Effector memory CD8-positive, alpha-beta T cell (primary cell): ENCODE measurements at places on chromosomes 5 and 9.
A peak's percentile ranks its signal among the peaks of the same experiment; 100 is the strongest.

- no peak overlapping the region for H3K27ac ChIP-seq
- no peak overlapping the region for H3K4me3 ChIP-seq
- no peak for DNase-seq
- no peaks in the 10 kb centered on the region for H3K27me3 ChIP-seq
- H3K4me1 ChIP-seq: no peaks in the 10 kb centered on the region
Observed at GRCh38 chr9:134204991-134205578, 40.7 kb upstream of the RNU6ATAC start.

GRCh38 chr5:38938424-38938823 is 92.6 kb downstream of the OSMR start:
- H3K4me1 ChIP-seq: no peaks in the 10 kb centered on the region
- no peak for DNase-seq
- H3K36me3 ChIP-seq: peaks cover 48% of the 10 kb centered on the region
- H3K4me3 ChIP-seq: no peak overlapping the region
- no peaks in the 10 kb centered on the region for H3K27me3 ChIP-seq
- H3K27ac ChIP-seq: no peak overlapping the region

- H3K27ac ChIP-seq: no peak overlapping the region
- H3K27me3 ChIP-seq: peaks cover 9% of the 10 kb centered on the region
- peak overlapping the region; percentile 37 for H3K4me3 ChIP-seq
- peaks cover 3% of the 10 kb centered on the region for H3K36me3 ChIP-seq
- H3K4me1 ChIP-seq: peaks cover 4% of the 10 kb centered on the region
Observed at GRCh38 chr5:179166171-179166885, 106.2 kb downstream of the ZNF354C start.

DNA sequence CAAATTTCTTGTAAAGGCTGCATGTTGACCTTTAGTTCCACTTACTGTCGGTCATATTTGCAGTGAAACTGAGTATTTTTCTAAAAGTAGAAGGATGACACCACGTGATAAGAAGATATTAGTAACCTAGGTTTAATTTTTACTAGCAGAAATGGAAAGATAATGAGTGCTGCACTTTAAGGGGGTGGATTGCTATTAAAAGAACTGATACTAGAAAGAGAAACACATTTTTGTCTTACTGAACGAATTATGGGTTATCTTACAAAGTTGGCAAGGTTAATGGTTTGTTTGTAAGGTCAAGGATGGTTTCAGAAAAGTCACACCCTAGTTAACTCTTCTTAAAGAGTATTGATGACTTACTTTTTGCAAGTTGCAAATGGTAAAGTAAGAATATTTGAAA is 2.4 kb downstream of the MACIR start:
- no peak for DNase-seq
- H3K27ac ChIP-seq: no peak overlapping the region
- peaks cover 15% of the 10 kb centered on the region for H3K4me1 ChIP-seq

DNA sequence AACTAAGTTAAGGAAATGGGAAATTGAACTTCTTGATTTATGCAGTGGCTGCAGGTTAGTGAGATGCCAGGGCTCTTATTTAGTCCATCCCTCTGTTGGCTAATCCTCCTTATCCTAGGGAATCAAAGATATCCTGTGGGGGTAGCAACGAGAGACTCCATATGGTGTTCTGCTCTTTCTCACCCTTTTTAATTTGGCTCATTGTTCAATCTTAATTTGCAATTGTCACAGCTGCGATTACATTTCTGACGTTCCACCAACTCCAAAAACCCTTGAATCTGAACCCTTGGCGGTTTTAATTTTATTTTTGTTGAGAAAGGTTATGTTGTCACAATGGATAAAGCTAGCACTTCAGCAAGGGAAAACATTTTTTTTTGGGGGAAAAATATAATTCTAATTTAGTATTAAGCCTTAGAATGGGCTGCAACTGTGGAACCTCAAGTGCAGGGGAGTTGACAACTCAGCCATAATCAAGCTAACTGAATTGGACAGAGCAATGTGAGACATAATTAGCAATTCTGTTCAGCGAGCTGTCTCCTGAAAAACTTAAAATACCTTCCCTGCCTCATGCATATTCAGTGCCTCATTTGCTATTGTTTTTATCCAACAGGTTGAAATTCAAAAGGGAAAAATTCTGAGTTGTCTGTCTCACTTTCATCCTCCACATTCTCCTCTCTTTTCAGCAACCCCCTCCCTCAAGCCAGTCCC is 91.3 kb downstream of the MAT2B start:
- no peaks in the 10 kb centered on the region for H3K36me3 ChIP-seq
- H3K4me1 ChIP-seq: no peaks in the 10 kb centered on the region
- DNase-seq: no peak
- H3K4me3 ChIP-seq: no peak overlapping the region

GRCh38 chr5:30867711-30868110 is 325.8 kb upstream of the CDH6 start:
- H3K27me3 ChIP-seq: no peaks in the 10 kb centered on the region
- H3K4me3 ChIP-seq: no peak overlapping the region
- no peaks in the 10 kb centered on the region for H3K36me3 ChIP-seq
- no peaks in the 10 kb centered on the region for H3K4me1 ChIP-seq
- no peak for DNase-seq

- H3K4me1 ChIP-seq: no peaks in the 10 kb centered on the region
- no peaks in the 10 kb centered on the region for H3K27me3 ChIP-seq
- no peak for DNase-seq
- no peak overlapping the region for H3K4me3 ChIP-seq
- H3K27ac ChIP-seq: no peak overlapping the region
Observed at GRCh38 chr9:17635115-17635890, 56.4 kb downstream of the SH3GL2 start.

DNA sequence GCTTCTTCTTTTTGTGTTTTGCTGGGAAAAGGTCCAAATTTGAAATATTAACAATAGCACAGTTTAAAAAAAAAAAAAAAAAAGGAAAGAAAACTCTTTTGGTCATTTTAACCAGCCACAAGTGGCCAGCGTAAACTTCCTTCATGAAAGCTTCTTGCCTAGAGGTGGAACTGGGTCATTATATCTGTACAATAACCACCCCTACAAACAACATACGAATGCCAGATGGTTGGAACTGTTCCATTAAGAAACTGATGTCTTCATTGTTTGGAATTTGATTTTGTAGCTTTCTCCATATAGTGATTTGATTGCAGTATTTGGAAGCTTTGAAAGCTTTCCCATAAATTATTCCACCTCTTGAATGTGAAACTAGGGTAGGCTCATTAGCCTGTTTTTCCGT is 18.3 kb upstream of the LPAR1 start:
- DNase-seq: no peak
- H3K27me3 ChIP-seq: no peaks in the 10 kb centered on the region
- no peak overlapping the region for H3K27ac ChIP-seq
- no peaks in the 10 kb centered on the region for H3K4me1 ChIP-seq
- no peaks in the 10 kb centered on the region for H3K36me3 ChIP-seq

DNA sequence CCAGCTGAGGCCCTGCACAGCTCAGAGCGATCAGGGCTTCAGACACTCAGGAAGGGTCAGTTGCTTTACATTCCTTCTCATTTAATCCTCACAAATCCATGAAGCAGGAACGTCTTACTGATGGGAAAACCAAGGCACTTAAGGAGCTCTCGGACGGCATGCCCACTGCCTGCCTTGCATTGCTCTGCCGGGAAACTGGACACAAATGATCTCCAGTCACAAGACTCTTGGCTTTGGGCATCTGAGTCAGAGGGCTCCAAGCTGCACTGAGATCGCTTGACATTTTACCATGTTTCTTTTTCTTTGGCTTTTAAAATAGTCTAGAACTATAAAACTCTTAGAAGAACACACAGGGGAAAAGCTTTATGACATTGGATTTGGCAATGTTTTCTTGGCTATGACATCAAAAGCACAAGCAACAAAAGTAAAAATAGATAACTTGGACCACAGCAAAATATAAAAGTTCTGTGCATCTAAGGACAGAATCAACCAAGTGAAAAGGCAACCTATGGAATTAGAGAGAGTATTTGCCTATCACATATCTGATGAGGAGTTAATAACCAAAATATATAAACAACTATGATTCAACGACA is 43.6 kb upstream of the HRH2 start:
- no peaks in the 10 kb centered on the region for H3K4me1 ChIP-seq
- H3K27ac ChIP-seq: no peak overlapping the region
- H3K27me3 ChIP-seq: peaks cover 36% of the 10 kb centered on the region
- H3K4me3 ChIP-seq: no peak overlapping the region

- DNase-seq: no peak
- H3K27me3 ChIP-seq: peaks cover 25% of the 10 kb centered on the region
- no peaks in the 10 kb centered on the region for H3K36me3 ChIP-seq
- no peak overlapping the region for H3K4me3 ChIP-seq
- H3K27ac ChIP-seq: no peak overlapping the region
- no peaks in the 10 kb centered on the region for H3K4me1 ChIP-seq
Observed at GRCh38 chr9:70156729-70157128, 102.0 kb upstream of the SMC5 start.

GRCh38 chr5:132813599-132814502 is 749 bp downstream of the SOWAHA start:
- H3K4me3 ChIP-seq: peak overlapping the region; percentile 13
- H3K4me1 ChIP-seq: peaks cover 8% of the 10 kb centered on the region
- H3K27ac ChIP-seq: no peak overlapping the region
- peaks cover 45% of the 10 kb centered on the region for H3K27me3 ChIP-seq
- peak; percentile 21 for DNase-seq
- no peaks in the 10 kb centered on the region for H3K36me3 ChIP-seq

- H3K4me1 ChIP-seq: peaks cover 13% of the 10 kb centered on the region
- no peak overlapping the region for H3K4me3 ChIP-seq
- DNase-seq: no peak
- peaks cover 56% of the 10 kb centered on the region for H3K27me3 ChIP-seq
- H3K36me3 ChIP-seq: peaks cover 4% of the 10 kb centered on the region
Observed at GRCh38 chr5:115811406-115811805, 5.1 kb downstream of the CDO1 start.

DNA sequence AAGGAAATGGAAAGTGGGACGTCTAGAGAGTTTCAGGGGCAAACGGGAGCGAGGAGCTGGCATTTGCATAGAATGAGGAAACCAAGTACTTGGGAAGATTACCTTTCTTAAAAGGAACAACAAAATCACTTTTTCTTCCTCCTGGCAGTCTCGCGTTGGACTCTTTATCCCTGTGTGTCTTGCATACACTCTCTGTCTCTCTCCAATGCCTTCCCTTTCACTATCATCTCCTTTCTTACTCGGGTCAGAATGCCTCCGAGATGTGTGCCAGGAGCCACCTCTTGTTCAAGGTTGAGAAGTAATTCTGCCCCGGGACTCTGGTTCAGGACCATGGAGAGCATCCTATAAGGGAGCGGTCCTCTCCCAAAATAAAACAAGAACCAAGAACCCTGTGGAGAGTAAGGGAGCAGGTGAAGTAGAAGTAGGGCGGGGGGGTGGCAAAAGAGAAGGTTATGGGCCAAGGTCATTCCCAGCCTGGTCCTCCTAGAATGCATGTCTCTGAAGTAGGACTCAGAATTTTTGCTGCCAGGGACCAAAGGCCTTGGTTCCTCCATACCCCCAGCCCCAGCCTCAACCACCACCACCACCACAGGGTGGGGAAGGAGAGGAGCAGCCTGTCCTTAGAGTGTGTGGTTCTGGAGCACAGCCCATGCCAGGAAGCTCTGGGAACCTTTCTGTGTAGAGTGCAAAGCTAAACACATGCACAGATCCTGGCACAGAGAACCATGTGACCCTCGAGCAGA is 72.1 kb upstream of the ARAP3 start:
- peak; percentile 9 for DNase-seq
- H3K4me1 ChIP-seq: peaks cover 4% of the 10 kb centered on the region
- H3K27me3 ChIP-seq: peaks cover 72% of the 10 kb centered on the region
- no peak overlapping the region for H3K27ac ChIP-seq
- no peak overlapping the region for H3K4me3 ChIP-seq

- H3K27ac ChIP-seq: no peak overlapping the region
- DNase-seq: no peak
- no peak overlapping the region for H3K4me3 ChIP-seq
- no peaks in the 10 kb centered on the region for H3K36me3 ChIP-seq
- H3K4me1 ChIP-seq: no peaks in the 10 kb centered on the region
Observed at GRCh38 chr5:118862596-118862995, 125.8 kb downstream of the DTWD2 start.

GRCh38 chr9:71703172-71703872 is 65.0 kb downstream of the CEMIP2 start:
- H3K4me1 ChIP-seq: peaks cover 5% of the 10 kb centered on the region
- peak overlapping the region; percentile 77 for H3K27ac ChIP-seq
- H3K27me3 ChIP-seq: no peaks in the 10 kb centered on the region
- H3K36me3 ChIP-seq: peaks cover 59% of the 10 kb centered on the region
- DNase-seq: no peak
- H3K4me3 ChIP-seq: no peak overlapping the region

DNA sequence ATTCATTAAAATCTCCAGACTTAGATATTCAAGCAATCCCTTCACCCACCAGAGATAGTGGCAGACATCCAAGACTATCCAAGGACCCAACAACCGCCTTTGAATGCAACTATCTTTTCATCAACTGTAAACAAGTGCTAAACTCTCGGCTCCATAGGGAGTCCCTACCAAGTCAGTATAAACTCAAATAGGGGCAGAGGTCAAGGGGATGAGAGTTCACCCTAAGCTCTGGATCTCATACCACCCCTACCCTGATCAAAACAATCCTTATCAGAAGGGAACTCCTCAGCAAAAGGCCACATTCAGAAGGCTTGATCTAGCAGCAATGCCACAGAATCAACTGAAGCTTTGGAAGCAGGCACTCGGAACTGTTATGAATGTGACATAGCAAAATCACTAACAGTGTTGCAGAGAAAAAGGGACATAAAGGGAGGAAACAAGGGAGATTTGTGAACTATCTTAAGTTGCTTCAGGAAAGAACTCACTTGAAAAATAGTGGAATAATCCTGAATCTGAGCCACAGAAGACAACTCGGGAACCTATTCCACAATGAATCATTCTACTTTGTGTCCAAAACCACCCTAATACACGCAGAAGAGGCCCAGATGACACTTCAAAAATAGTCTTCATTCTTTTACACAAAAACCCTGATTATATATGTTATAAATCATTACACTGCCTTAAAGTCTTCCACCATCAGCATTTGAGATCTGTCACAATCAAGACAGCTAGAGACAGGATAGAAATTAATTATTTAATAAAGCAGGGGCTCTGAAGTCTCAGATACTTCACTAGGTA is 49.8 kb downstream of the NR6A1 start:
- no peak overlapping the region for H3K27ac ChIP-seq
- no peaks in the 10 kb centered on the region for H3K36me3 ChIP-seq
- no peak overlapping the region for H3K4me3 ChIP-seq
- no peak for DNase-seq
- peaks cover 6% of the 10 kb centered on the region for H3K27me3 ChIP-seq
